ENCODE measurements at places on chromosomes 5 and 9.

DNA sequence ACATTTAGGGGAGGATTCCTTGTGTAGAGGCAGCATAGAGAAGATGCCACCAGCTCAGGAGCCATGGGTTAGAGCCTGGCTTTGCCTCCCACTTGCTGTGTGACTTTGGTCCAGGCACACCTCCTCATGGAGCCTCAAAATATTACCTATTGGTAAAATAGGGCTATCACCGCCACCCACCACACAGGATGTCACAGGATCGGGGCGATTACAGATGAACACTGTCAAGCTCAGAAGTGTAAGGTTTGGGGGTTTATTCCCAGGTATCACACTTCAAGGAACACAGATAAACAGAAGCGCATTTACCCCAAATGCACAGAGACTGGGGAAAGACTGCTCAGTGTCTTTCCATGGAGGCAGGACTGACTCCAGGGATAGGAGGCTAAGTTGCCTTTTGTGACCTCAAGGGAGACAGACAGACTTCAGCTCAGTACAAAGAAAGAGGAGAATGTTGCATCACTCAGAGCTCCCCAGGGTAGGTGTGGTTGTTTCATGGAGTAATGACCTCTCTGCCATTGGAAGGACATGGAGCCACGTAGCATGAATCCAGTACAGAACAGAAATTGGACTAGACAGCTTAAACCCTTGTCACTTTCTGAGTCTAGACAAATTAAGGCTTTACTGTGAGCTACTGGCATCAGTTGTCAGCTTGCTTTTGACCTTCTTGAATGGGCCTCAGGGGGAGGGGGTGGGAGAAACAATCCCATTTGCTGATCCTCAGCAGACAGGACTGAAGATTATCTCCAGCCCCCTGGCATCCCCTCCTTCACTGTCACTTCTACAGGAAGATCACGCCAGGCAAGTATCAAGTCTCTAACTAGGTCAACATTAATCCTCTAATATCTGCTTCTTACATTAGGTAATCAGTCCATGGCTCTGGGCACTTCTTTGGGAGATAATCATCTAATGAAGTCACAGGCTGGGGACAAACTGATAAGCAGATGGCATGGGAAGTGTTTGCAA, 6.5 kb downstream of the TRAF1 start:
- DNase-seq = no peak

- DNase-seq = no peak
Observed at GRCh38 chr9:85876628-85877027, 64.3 kb upstream of the NAA35 start.

DNA sequence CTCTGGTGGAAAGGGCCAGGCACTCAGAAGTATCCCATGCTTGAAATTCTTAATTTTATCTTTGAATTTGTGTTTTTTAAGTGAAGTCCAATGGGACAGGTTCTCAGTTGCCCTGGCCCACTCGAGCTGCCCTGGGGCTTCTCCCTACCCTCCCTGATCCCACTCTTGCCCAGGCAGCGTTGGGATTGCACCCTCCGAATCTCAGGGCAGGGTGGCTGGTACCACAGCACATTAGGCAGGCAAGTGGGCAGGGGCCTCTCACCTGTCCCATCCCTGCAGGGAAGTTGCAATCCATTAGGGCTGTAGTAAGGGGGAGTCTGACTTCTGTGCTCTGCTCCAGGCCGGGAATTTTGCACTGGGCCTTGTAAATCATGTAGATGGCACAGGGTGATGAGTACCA, 2.7 kb downstream of the RUFY1 start:
- no peak for DNase-seq

- DNase-seq = no peak
Observed at GRCh38 chr9:99264070-99264680, 42.1 kb downstream of the SEC61B start.

- DNase-seq = no peak
Observed at GRCh38 chr9:93592008-93592642, 15.7 kb downstream of the PHF2 start.

- no peak for DNase-seq
Observed at GRCh38 chr9:121200356-121200755, 1.3 kb downstream of the RAB14 start.

DNA sequence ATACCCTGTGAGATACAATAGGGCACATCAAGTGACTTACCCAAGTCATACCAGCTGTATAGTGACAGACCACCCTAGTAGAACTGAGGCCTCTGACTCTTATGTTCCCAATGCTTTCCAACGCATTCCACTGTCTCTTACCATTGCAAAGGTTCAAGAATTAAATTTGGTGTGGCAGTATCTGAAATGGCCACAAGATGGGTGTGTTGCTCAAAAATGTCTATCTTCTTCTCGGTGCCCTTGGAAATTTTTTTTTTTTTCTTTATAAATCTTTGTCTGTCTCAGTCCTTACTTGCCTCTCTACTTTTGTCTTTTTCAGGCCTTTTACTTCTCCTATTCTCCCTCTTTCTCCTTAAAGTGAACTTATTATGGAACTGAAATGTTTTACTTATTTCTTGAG, 48.4 kb downstream of the GPR21 start:
- peak; percentile 45 for DNase-seq

GRCh38 chr5:168766426-168766700, 187.2 kb upstream of the PANK3 start:
- no peak for DNase-seq

DNA sequence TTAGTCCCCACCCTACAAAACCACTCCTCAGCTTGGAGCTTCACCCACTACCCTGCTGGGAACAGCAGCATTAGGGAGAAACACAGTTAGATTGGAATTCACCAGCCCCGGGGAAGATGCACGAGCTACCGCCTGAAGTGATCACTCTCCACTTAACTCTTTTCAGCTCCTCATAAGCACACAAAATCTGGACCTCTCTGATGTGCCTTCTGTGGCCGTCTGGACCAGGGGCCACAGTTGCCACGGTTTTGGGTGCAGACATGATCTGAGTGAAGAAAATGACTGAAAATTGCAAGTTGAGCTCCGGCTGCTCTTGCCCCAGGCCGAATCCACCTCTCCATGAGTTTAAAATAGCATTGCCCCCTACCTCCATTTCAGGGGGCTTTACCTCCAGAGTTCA, 95.2 kb downstream of the TENT4A start:
- DNase-seq = no peak

DNA sequence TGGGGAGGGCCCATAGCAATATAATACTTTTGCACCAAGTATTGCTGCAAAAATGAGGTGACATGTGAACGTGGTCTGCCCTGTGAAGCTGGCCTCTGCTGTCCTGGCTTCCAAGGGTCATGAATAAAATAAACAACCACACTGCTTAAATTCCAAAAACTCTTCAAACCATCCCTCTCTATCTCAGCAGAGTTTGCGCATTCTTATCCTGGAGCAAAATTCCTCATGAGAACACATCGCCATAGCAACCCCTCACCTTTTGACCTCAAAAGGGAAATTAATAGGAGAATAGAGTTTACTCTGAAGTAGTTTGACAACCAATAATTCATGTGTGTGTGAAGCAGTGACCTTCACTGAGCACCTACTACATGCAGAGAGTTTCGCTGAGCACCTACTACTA, 342.9 kb downstream of the SPOCK1 start:
- no peak for DNase-seq

DNA sequence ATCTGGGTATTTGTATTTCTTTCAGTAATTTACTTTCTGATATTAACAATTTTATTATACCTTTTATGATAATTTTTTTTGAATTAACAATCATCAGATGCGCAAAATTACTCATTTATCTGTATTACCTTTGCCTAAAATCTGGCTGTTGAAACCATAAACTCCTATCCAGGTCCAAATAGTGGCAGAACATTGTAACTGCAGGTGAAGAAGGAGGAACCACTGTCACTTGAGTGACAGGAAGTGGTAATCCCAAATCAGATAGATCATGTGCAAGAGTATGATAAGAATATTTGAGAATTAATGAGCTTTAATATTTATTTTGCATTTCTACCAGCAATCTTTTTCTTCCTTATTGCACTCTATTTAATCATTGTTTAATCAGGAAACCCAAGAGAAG, 139.3 kb upstream of the TLE4 start:
- DNase-seq = peak; percentile 8

DNA sequence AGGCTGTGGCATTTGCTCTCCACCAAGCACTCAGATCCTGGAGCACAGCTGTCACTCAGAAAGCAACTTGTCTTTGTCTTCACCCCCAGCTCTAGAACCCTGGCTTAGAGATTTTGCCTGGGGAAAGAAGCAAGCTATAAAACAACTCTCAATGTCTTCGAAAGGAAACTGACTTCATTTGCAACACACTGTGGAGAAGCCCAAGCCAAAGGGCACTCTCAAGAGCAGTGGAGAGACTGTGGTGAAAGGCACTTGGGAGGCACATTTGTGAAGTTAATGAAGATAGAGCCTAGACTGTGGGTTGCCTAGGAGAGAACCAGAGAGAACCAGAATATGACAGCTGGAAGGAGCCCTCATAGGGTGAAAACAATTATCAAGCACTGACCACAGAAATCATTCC, 103.4 kb downstream of the CFAP95 start:
- DNase-seq = no peak

- DNase-seq = no peak
Observed at GRCh38 chr5:142358648-142359047, 33.8 kb upstream of the SPRY4 start.

DNA sequence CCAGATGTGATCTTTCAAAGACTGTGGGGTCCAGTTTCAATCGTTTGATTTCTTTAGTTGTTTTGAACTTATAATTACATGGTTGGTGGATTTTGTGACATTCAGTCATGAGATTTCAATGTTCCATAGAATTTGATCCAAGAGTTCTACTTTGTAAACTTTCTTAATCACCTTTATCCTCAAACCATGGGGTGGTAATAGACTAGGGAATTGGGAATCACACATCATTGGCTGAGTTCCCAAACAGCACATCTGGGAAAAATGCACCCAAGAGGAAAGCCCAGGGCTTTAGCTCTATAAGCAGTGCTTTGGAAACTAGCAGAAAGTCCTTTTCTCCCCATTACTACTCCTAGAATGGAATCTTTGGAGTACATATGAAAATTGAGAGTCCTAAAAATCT, 177.6 kb downstream of the NNT start:
- DNase-seq = no peak

DNA sequence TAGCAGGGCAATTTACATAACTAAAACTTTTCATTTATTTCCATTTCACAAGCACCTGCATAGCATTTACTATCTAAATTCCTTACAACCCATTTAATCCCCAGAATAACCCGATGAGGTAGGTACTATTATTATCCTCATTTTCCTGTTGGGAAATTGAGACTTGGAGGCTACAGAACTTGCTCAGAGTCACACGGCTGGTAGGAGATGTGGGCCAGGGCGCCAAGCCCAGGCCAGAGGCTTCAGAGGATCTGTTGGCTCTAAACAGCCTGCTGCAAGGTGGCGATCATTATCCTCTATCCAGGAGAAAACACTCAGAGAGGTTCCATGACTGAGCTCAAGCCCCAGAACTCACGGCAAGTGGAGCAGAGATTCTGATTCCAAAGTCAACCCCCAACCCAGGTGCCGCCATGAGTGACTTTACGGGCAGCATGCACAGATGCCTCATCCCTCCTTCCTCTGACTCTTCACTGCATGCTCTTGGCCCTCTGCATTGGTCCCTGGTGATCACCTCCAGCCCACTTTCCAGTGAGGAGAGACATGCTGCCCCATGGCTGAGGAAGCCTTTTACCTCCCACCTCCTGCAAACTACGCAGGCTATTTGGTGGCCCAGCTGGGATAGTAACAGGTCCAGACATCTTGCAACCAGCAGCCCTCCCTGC, 168.4 kb upstream of the FSTL4 start:
- DNase-seq = no peak

DNA sequence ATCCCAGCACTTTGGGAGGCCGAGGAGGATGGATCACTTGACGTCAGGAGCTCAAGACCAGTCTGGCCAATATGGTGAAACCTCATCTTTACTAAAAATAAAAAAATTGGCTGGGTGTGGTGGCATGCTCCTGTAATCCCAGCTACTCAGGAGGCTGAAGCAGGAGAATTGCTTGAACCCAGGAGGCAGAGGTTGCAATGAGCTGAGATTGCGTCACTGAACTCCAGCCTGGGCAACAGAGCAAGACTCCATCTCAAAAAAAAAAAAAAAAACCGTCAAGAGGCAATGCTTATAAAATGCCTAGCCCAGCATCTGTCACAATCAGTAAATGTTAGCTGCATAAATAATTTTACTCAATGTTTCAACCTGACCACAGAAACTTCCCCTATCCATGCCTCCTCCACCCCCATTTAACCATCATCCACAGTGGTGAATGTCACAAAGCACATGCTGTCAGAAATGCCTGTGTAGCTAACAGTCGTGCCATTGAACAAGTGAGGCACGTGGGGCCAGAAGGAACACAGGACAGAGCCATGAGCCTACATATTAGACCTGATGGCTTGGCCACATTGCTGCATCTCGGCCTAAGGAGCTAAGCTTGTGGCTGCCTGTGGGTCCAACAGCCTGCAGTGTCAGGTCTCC, 16.8 kb upstream of the TCOF1 start:
- DNase-seq = no peak

DNA sequence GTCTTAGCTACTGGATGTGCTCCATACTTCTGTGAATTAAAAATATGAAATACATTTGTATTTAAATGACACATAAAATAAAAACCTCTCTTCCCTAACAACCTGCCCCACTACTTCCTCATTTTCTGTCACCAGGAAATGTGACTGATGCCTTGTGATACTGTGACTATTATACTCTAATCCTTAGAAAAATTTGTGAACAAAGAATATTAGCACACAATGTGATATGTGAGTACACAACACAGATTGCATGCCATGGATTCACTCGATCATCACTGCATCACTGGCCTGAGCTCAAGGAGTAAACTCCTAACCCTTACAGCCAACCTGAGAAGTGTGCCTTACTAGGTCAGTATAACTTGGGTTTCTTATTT, 281.0 kb downstream of the EFNA5 start:
- DNase-seq = no peak

GRCh38 chr5:118806571-118806970, 181.8 kb downstream of the DTWD2 start:
- DNase-seq = no peak

DNA sequence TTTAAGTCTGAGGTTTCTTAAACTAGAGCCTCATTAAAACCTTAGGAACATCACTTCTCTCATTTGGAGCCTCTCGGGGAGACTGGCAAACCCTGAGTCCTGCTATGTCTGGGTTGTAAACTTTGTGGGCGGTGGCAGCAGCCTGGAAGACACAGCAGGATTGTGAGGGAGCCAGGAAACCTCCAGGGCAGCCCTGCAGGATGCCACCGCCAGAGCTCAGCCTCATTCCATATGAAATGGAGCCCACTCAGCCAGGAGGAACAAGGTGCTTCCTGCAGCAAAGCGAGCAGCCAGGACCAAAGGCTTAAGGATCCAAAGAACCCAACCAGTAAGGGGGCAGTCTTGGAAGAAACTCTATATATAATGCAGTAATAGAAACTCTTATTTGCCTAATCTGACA, 37.9 kb upstream of the IDNK start:
- DNase-seq = no peak

GRCh38 chr5:164832516-164832915, 1327.1 kb downstream of the MAT2B start:
- no peak for DNase-seq

- no peak for DNase-seq
Observed at GRCh38 chr5:35821513-35821912, 35.2 kb upstream of the IL7R start.

Measured in COLO829 (cell line).